ENCODE measurements at places on chromosomes 11 and 22.

DNA sequence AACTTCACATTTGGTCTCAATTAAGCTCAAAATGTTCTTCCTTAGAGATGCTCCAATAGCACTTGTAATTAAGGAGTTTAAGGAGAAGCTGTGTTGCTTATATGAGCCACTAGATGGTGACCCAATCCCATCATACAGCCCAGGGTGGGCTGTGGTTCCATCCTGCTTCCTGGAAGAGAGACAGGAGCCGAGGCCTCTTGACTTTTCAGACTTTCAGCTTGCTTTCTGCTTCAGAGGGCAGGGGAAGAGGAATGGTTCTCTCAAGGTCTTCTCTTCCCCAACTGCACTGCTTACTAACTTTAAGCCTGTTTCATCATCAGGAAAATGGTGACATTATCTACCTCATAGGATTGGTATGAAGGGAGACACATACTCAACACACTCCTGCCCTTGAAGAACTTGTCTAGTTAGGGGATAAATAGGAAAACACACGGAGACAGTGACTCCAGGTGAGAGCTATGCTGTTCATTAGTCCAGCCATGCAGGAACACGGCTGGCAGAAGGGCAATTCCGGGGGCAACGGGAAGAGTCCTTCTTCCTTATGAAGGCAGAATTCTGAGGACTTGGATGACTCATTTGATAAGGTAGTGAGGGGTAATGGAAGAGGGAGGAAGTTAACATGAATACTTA is 20.1 kb downstream of the TMEM218 start:
- DNase-seq = no peak

DNA sequence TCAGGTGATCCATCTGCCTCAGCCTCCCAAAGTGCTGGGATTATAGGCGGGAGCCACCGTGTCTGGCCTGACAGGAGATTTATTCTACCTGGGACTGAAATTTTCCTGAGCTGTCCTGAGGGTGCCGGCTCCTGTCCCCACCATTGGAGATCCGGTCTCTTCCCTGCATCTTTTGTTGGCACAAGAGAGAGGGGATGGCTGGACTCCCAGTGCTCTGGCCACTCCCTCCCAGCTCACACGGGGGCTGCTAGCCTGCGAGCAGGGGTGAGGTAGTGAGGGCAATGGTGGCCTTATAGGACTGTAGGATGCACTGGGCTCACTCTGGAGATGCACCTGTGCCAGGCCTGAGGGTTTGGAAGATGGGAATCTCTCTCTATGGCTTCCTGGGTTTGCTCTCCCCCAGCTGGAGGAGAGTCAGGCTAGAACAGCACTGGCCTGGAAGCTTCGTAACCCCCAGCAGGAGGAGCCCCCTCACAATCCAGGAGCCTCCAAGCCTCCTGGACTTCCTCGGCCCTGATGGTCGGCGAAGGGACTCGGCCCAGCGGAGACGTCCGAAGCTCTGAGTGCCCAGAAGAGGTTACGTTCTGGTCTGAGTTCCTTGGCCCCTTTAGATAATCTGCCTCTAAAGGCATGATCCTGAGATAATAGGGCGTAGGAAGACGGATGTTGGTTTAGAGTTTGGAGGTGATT is 106.4 kb downstream of the NECTIN1 start:
- no peak for DNase-seq

DNA sequence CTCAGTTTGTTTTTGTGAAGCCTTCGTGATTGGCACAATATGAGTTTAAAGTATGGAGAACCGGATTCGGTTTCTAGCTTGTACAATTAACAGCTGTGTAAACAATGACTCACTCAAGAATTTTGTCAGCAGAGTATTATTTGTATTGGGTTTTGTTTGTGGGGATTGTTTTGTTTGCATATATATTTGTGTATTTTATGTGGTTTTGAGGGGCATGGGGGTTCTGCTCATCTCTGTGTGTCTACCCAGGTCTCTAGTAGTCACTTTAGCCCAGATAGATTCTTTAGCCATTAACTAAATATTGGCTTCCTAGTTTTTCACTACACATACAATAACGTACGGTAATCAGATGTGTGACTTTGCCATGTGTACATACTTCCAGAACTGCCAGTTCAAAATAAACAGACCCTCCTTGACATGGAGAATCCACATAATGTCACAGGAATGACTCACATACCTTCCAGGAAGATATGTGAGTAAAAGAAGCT is 7.5 kb upstream of the MS4A7 start:
- DNase-seq = no peak

DNA sequence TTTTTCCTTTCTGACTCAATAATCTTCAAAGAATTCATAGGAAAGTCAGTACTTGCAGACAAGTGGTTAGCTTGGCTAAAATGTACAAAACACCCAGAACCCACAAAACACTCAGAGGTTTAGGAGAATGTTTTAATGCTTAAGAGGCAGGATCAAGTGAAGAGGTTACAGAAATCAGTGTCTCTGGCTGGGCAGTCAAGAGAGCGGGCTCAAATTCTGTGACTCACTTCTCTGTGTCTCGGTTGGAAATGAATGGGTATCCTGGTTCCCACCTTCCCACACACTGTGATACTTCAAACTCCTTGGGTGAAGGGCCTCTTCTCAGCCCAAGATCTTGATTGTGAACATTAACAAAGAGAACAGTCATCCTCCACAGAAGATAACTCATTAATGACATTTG is 3.8 kb downstream of the MPEG1 start:
- DNase-seq = no peak

GRCh38 chr11:23897453-23898286 is 599.2 kb upstream of the LUZP2 start:
- no peak for DNase-seq

GRCh38 chr11:10396771-10397170 is 58.3 kb upstream of the AMPD3 start:
- no peak for DNase-seq

DNA sequence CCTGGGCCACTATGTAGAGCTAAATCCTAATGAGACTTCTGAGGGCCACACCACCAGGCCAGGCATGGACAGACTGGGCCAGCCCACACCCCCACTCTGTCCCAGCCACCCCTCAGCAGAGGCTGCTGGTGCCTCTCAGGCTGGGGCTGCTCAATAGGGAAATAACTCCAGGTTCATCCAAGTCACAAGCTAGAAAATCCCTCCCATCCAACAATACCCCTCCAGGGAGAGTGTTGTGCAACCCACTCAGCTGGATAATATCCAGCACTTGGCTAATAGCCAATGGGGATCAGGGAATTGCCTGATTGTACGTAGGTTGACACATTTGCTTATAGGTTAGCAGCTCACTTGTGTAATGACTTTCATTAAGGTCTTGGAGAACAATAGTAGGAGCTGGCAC is 64.1 kb upstream of the WNT11 start:
- DNase-seq = no peak

DNA sequence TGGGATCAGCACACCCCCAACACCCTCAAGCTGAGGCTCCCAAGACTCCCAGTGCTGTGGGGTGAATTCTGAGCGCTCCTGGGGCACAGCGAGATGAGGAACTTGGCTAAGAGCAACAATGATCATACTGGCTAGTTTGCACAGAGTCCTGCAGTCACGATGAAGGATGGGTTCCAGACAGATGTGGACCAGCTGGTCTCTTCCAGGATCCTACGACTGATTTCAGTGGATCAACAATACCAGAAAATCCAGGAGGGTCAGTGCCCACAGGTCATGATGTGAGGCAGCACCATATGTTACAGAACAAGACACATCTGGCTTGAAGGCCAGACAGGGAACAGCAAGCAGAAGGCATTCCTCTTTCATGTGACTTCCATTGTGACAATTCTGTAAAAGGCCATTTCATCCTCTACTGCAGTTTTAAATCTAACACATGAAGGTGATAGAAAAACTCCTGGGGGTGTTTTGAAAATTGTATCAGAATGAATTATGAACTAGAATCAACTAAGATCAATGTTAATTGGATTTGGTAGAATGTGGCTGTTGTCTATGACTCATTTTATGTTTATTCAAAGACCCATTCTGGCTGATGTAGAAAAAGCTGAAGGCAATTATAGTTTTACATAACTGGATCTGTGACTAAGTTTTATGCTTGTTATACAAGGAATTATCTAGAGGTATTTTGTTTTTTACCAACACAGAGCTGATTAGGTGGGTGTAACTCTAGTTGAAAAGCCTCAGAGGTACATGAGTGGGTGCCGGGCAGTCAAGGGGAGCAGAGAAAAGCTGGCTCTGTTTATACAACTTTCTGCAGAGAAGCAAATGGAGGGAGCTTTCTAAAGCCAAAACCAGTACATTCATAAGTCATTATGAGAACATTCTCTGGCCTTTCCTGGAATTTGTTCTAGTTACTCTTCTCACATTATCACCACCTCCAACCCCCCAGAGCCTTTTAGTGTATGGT is 29.1 kb downstream of the OR52K1 start:
- no peak for DNase-seq

GRCh38 chr11:69230856-69231425 is 63.0 kb upstream of the MYEOV start:
- no peak for DNase-seq

DNA sequence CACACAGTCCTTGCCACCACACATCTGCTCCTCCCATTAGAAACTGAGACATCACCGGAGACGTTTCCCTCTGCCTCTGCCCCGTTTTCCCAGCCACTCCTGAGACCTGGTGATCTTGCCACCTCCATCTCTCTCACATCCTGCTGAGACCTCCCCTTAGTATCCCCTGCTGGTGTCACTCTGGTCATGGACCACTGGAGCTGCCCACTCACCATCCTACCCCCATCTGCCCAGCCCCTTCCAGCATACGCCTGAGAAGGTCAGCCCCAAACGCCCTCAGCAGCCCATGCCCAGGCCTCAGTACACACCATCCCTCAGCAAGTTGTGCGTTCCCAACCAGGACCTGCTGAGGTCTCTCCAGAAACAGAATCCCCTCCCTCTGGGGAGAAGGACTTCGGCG is 64.3 kb downstream of the SHANK2 start:
- no peak for DNase-seq

GRCh38 chr11:85673393-85673792 is 8.5 kb upstream of the CREBZF start:
- DNase-seq = no peak

GRCh38 chr11:808427-809286 is 1.1 kb upstream of the RPLP2 start:
- no peak for DNase-seq

DNA sequence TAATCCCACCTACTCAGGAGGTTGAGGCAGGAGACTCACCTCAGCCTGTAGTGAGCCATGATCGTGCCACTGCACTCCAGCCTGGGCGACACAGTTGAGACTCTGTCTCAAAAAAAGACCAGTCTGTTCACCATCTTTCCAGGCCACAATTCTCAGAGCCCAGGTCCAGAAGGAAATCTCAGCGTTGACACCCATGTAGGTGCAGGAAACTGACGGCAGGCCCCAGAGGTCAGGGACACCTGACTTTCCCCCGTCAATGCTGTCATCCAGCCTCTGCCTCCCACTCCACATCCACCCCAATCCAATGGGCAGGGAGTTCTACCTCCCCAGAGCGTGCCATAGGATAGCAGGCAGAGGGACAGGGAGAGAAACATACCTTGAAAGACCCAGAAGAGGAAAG is 5.9 kb upstream of the GRK2 start:
- no peak for DNase-seq

DNA sequence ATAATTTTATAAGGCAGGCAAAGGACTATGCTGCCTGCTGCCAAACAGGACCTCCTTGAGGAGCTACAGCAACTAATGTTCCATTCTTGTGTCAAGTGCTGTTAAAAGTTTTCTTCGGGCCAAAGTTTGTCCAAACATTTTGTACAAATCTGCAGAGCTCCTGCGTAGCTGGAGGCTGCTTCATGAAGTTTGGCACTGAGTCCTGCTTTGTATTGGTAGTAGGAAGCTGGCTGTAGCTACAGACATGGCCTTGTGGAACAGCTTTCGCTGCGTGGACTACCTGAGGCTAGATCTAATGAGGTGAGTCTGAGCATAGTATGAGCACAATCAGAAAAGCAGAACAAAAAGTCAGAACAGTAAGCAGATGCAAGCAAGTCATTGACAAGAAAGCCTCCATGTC is 528.1 kb downstream of the DLG2 start:
- no peak for DNase-seq

DNA sequence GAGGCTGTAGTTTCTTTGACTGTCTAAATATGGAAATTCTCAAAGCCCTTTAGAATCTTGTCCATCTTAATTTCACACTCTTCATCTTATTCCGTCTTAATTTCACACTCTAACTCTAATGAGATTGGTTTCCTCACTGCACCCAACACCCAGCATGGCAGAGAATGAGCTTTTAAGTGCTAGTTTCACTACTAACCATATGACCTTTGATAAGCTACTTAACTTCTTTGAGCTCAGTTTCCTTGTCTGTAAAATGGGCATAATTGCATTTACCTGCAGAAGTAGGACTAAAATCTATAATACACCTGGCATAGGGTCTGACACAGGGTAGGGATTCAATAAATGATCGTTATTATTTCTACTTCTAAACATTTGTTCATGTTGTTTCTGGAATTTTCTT is 30.4 kb downstream of the TBCEL start:
- DNase-seq = no peak

GRCh38 chr11:105179542-105180278 is 40.1 kb upstream of the CARD18 start:
- no peak for DNase-seq
